Type B pancreatic cell (in vitro differentiated cells): ENCODE measurements at places on chromosomes 12 and 14. TPM values are rescaled to one million over a fixed set of nuclear protein-coding genes. Genes with fewer than 3 reads are reported as not detected.

The ZBTB39 gene
- 13.2 and 18.1 TPM in 2 replicates for total RNA-seq

The TMEM233 gene
- total RNA-seq = not detected in 2 replicates

The INSM2 gene
- total RNA-seq = 0.12 and 0.26 TPM in 2 replicates

DNA sequence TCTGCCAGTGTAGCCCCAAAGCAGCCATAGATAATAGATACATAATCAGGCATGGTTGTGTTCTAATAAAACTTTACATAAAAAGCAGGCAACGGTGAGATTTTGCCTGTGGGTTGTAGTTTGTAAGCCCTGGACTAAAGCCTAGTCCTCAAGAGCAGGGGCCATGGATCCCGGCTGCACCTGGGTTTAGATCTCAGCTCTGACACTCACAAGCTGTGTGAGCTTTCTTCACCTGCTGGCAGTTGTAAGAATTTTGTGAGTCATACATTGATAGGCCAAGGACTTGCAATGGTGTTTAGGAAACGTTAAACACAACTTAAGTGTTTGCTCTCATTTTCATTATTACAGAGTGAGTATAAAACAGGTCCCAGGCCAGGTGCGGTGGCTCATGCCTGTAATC, 395.8 kb upstream of the TBX3 start:
- no peak for DNase-seq
